ENCODE measurements at places on chromosomes 2 and 18. TPM values are rescaled to one million over a fixed set of nuclear protein-coding genes. Genes with fewer than 3 reads are reported as not detected.

The MPP4 gene
- total RNA-seq, result 4.0 TPM

The COL4A4 gene
- total RNA-seq, result not detected

The LHCGR gene
- not detected for total RNA-seq

The DTNB gene
- total RNA-seq, result 5.3 TPM

The RDH14 gene
- 16.9 TPM for total RNA-seq

The PARD6G gene
- 0.97 TPM for total RNA-seq

The LYPD1 gene
- total RNA-seq, result 19.5 TPM

The ZNF892 gene
- total RNA-seq, result 9.6 TPM

The CRYBA2 gene
- not detected for total RNA-seq

The METTL21A gene
- total RNA-seq, result 15.9 TPM

The ORMDL1 gene
- total RNA-seq, result 50.3 TPM

The STON1 gene
- total RNA-seq, result 11.0 TPM

The SALL3 gene
- total RNA-seq, result not detected

The CAVIN2 gene
- 82.5 TPM for total RNA-seq

The C2orf68 gene
- 15.3 TPM for total RNA-seq

The NFU1 gene
- total RNA-seq, result 43.9 TPM

The PRSS56 gene
- total RNA-seq, result not detected

The ZNF2 gene
- total RNA-seq, result 6.5 TPM

The GPAT2 gene
- 8.8 TPM for total RNA-seq

The STPG4 gene
- not detected for total RNA-seq

The AFF3 gene
- not detected for total RNA-seq

The UPP2 gene
- total RNA-seq, result not detected

The VWA3B gene
- not detected for total RNA-seq

The ZCCHC2 gene
- total RNA-seq, result 18.8 TPM

The TMEM169 gene
- total RNA-seq, result not detected

The RETSAT gene
- 54.6 TPM for total RNA-seq

The ERBB4 gene
- under 0.01 TPM for total RNA-seq

The RAPGEF4 gene
- 15.0 TPM for total RNA-seq

The LBX2 gene
- total RNA-seq, result 1.6 TPM

The CCNT2 gene
- total RNA-seq, result 24.4 TPM

The REG1A gene
- total RNA-seq, result not detected

The SFT2D3 gene
- 5.2 TPM for total RNA-seq

The IGFBP5 gene
- 5.9 TPM for total RNA-seq

The REG3G gene
- not detected for total RNA-seq

The LIMS4 gene
- total RNA-seq, result 18.1 TPM

The EPB41L3 gene
- 169 TPM for total RNA-seq

The SLC4A3 gene
- total RNA-seq, result under 0.01 TPM

The CHPF gene
- total RNA-seq, result 0.97 TPM

The SLC5A7 gene
- total RNA-seq, result not detected

The ALPP gene
- total RNA-seq, result not detected

The FBXO41 gene
- total RNA-seq, result 0.46 TPM

The ALKAL2 gene
- total RNA-seq, result not detected

The ANKRD30B gene
- not detected for total RNA-seq

The EMILIN2 gene
- 2.6 TPM for total RNA-seq

The TLX2 gene
- total RNA-seq, result not detected

The RTP5 gene
- not detected for total RNA-seq

The NCK2 gene
- 31.8 TPM for total RNA-seq

The SF3B1 gene
- 618 TPM for total RNA-seq

The RBKS gene
- 0.97 TPM for total RNA-seq

The ADD2 gene
- 2.9 TPM for total RNA-seq

The RAB31 gene
- total RNA-seq, result 34.1 TPM

The SPATA3 gene
- not detected for total RNA-seq

The RMDN2 gene
- 3.2 TPM for total RNA-seq

The INHA gene
- total RNA-seq, result not detected

The LAMA1 gene
- 0.32 TPM for total RNA-seq
